Activated T-cell treated with anti-CD3 and anti-CD28 coated beads for 4 hours (primary cell): ENCODE measurements at places on chromosomes 16 and 17.

DNA sequence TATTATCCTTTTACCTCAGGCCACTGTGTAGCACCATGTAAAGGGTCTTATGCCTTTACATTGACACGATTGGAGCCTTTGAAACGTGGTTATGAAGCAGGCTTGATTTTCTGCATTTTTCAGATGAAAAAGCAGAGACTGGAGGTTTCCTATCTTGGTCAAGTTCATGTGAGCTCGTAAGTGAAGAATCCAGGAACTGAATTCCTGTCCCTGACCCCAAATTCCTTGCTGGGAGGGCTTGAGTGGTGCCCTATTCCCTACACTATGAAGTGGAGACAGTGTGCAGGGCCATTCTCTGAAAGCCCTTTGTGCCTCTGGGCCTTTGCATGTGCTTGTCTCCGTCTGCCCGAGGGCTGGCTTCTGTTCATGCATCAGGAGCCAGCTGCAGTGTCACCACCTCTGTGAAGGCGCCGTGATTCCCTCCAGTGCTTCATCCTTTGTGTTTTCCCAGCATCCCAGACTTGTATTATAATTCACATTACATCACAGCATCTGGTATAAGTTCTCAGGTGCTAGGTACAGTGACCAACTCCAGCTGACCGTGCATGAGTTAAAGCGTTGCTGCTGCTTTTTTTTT, 181.1 kb downstream of the SNX29 start:
- DNase-seq, result no peak

- no peak for DNase-seq
Measured at GRCh38 chr16:31376705-31377104, 16.4 kb upstream of the ITGAD start.

DNA sequence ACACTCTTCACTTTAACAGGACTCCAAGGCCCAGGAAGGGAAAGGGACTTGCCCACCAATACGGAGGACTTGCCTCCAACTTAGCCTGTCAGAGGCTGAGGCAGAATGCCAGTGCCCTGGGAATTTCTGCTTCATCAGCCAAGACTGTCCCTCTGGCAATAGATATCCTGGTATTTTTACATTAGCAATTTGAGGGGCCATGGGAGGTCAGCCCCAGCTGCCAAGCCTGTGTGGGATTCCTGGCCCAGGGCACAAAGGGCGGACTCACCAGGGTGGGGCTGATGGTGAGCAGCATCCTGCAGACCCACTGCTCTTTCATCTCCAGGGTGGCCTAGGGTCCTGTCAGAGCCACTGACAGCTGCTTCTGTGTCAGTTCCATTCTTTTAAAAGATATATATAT, 78.3 kb upstream of the CIBAR2 start:
- no peak for DNase-seq

GRCh38 chr16:85329059-85329812, 217.0 kb upstream of the CIBAR2 start:
- no peak for DNase-seq

DNA sequence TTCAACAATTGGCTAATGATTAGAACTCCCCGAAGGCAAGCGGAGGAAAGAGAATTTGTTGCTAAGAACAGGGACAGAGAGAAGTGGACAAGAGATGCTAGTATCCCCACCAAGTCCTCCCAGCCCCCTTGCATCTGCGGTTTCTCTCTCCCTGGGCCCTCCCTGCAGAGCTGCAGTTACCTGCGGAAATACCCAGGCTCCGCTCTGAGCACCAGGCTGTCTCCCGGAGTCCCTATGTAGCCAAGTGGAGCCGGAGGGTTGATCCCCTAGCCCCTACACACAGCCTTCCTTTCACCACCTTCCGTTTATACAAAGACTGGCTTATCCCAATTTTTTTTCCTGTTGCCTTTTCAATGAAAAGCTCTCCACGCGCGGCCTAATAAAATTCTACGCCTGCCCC, 834.4 kb downstream of the KCNJ2 start:
- no peak for DNase-seq

DNA sequence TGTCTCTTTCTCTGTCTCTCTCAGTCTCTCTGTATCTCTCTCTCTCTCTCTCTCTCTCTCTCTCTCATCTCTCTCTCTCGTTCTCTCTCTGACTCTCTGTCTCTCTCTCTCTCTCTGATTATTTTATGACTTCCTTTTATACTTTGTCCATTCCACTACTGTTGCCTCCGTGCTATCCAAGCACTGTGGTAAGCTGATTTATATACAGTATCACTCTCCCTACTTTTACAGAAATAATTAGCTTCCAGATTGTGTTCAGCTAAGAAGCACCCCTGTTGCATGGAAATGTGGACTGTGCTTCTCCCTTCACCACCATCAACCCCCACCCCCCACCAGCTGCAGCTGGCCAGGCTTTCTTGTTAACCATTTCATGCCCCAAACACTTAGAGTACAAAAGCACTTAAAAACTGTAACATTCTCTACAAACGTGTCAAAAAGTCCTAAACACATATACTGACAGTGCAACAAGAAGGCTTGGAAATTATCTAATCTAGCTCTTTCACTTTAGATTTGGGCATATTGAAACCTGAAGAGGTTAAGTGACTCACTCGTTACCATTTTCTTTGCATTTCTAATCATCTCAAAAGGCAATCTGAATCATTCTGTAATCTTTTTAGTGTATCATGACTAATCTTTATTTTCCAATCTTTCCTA, 11.6 kb upstream of the TMEM100 start:
- DNase-seq, result no peak

DNA sequence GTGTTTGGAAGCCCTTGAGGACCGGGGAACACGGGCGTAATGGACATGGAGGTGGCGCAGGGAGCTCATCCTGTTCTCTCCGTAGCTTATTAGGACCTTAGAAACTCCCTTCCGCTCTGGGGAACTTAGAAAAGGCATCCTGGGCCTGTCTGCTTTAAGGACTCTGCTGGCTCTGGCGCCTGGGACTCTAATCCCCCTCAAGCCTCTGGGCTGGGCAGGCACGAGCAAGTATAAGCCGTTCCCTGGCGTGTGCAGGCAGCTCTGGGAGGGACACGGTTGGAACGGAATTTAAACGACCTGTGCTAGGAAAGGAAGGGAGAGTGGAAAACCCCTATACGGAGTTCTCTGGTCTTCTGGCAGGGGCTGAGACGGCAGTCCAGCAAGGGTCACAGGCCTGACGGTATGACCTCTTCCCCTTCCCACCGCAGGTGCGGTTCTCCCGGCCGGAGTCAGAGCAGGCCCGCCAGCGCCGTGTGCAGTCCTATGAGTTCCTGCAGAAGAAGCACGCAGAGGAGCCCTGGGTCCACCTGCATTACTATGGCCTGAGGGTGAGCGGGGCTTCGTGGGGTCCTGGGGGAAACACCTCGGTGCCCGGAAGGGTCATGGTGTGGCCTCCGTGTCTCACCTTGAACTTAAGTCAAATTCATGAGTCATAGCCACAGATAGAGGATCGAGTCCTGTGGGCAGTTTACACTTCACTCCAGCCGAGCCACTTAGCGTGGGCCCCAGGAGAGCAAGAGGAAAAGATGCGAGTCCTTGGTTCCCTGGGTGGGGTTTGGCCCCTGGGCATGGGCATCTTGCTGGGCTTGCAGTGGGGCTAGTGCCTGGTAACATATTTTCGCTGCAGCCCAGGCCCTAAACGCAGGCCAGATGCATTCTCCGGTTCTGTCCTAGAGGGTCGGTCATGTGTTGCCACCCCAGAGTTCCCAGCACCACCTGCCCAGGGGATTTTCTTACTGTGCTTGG, 17.7 kb downstream of the POLR3E start:
- no peak for DNase-seq

- no peak for DNase-seq
Measured at GRCh38 chr17:12553625-12554024, 112.1 kb upstream of the MYOCD start.

DNA sequence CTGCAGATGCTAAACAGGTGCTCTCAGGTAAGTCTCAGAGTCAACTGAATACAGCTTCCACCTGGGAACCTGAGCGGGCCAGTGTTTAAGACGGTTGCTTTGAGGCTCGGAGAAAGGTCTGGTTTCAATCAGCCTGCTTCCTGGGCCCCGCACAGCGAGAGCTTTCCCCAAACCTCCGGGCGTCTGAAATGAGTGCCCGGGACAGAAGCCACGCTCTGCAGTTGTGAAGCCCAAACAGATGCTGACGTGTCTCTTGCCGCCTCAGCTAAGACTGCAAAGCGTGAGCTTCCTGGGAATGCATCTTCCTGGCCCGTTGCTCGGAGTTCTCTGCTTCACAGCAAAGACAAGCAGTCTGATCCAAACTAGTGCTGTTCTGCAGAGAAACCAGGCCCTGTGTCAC, 36.7 kb downstream of the PLXDC1 start:
- DNase-seq, result no peak

DNA sequence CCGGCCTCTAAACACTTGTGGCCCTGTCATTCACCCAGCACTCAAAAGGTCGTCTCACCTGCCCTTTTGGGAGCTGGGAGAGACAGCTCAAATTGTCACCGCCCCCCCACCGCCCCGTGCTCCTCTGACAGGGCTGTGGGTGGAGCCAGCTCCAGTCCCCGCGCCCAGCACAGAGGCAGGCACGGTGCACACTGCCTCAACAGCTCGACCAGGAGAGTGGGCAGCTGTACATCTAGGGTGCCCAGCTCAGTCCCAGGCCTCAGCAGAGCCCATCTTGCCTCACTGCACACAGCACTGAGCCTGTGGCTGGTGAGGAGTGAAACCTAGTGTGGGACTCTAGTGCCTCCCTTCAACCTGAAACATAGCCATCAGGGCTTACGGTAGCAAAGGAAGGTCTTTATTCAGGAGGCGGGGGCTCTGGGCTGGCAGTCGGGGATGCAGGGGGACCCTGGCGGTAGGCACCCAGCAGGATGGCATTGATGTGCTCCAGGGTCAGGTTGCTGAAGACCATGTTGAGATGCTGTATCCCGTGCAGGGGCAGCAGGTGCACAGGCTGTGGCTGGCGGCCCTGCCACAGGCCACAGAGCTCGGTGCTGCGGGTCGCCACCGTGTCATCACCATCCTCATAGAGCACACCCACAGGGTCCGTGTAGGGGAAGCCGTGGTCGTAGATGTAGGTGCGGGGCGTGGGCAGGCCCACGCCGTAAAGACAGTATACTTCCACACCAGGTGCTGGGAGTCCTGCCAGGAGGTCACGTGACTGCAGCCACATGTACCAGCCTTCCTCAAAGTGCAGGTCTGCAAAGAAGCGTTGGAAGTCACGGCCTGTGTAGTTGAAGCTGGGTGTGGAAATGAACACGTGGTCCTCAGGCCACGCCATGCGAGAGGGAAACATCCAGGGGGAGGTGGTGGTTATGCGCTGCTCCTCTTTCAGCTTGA, 3.1 kb upstream of the PSMB10 start:
- peak; percentile 43 for DNase-seq

GRCh38 chr16:67311607-67312488, 14.7 kb downstream of the KCTD19 start:
- peak; percentile 43 for DNase-seq

GRCh38 chr17:53765609-53766008, 57.1 kb upstream of the KIF2B start:
- no peak for DNase-seq

DNA sequence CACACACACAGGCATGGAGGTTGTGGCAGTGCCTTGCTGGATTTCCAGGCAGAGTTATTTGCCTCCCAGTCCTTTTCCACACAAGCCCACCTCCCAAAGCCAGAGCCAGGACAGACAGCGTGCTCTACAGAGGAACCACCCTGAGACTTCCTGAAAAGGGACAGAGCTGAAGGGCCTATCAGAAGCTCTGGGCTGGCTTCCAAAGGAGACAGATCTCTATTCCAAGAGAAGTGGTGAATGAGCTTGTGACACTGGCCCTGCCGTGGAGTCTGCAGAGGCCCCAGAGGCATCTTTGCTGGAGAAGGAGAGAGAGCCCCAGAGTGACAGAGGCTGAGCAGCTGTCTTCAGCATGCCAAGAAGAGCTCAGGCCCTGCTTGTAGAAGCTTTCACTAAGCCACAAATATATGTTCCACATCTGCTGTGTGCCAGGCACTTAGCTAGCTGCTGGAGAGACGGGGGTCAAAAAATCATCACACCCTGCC, 8.3 kb upstream of the LPCAT2 start:
- DNase-seq, result no peak

DNA sequence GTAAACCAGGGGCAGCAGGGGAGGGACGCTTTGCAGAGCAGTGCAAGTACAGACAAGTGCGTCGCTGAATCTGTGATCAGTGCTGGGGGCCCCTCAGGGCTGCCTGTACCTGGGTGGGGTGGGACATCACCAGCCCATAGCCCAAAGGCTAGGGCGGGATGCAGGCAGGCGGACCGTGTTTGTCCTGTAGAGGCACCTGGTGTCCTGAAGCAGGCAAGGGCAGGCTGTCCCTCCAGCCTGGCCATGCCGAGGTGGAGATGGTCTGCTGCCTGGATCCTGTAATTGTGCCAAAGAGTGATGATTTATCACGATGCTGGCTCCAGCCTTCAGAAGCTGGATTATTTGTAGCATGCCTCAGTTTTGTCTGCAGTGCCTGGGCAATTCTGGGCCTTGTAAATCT, 137.9 kb upstream of the GSE1 start:
- DNase-seq, result no peak

DNA sequence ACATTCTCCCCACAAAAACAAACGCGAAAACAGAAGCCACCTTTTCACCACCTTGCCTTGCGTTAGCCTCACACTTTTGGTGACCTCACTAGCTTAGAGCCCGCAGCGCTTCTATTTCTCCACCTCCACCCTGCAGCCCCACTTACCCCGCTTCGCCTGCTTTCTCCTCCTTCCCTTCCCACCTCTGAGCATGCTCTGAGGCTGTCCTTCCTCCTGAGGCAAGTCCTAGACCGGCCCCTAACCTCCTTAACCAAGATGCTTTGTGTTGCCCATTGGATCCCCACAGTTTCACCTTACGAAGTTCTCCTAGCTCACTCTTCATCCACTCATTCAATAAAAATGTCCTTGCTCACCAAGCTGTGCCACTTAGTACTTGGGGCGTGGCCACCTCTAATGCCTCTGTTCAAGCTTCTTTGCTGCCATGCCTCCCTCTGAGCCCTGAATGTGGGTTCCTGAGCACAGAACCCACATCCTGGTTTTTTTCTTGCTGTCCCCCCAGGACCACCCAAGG, 1.3 kb downstream of the GNGT2 start:
- DNase-seq, result no peak

DNA sequence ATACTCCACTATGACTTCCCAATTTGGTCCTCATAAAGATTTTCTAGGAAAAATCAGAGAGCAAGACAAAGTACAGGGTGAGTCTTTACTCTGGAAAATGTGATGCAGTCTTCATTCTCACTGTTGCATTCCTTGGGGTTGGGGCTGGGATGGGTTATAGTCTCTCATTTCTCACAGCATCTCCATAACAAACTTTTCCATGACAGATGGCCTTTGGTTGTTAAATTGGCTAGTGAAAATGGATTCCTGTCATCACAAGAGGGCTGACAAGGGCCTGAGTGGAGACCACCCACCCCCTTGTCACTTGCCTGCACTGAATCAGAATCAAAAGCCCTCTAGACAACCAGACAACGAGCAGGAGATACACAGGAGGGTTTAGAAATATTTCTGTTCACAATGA, 174.6 kb downstream of the AATF start:
- no peak for DNase-seq
